SK-N-SH (cell line): ENCODE measurements at places on chromosomes 12 and 14. TPM values are rescaled to one million over a fixed set of nuclear protein-coding genes. Genes with fewer than 3 reads are reported as not detected.

GRCh38 chr12:74906224-74906623 is 303.4 kb downstream of the KCNC2 start:
- H3K27me3 ChIP-seq, result no peaks in the 10 kb centered on the region
- DNase-seq, result no peak
- no peaks in the 10 kb centered on the region for H3K36me3 ChIP-seq
- no peak overlapping the region for H3K4me3 ChIP-seq
- no peaks in the 10 kb centered on the region for H3K4me1 ChIP-seq
- H3K27ac ChIP-seq, result no peak overlapping the region

DNA sequence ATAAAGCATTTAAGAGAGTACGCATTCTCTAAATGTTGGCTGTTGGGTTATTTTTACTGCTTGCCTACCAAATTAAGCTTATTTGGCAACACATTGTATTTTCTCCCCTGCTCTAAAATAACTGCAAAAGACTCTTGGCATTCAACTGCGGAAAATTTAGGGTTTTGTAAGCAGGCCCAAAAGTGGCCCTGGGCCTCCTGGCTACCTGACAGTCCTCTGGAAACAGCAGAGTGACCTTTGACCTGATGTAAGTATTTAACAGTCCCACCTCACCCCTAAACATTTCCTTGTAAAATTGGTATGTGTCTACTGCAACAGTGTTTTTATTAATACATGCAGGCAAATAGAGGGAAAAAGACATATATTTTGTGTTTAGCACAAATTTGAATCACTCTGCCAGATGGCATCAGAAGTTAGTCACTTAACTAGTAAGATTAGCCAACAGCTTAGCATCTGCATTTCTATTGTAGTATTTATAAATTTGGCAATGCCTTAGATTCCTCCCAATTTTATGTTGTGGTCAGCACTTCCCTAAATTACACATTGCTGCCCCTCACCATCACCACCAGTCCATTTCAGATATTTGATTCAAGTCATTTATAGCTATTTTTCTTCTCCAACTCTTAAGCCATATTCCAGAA is 11.2 kb downstream of the LLPH start:
- no peak for DNase-seq
- peaks cover 31% of the 10 kb centered on the region for H3K36me3 ChIP-seq
- H3K4me1 ChIP-seq, result no peaks in the 10 kb centered on the region
- H3K27ac ChIP-seq, result no peak overlapping the region
- no peak overlapping the region for H3K4me3 ChIP-seq
- H3K27me3 ChIP-seq, result no peaks in the 10 kb centered on the region

DNA sequence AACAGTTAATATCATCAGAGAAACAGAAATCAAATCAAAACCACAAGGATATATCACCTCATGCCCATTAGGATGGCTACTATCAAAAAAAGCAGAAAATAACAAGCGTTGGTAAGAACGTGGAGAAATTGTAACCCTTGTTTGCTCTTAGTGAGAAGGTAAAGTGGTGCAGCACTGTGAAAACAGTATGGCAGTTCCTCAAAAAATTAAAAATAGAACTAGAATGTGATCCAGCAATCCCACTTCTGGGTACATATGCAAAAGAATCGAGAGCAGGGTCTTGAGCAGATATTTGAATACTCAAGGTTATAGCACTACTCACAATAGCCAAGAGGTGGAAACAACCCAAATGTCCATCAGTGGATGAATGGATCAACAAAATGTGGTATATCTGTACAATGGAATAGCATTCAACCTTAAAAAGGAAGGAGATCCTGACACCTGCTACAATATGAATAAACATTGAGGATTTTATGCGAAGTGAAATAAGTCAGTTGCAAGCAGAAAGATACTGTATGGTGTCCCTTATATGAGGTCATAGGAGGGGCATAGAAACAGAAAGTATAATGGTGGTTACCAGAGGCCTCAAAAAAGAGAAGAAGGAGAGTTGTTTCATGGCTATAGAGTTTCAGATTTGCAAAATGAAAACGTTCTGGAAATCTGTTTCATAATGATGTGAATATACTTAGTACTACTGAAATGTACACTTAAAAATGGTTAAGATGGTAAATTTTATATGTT is 131.0 kb upstream of the EEA1 start:
- H3K27me3 ChIP-seq, result no peaks in the 10 kb centered on the region
- no peak overlapping the region for H3K4me3 ChIP-seq
- no peak for DNase-seq
- H3K27ac ChIP-seq, result peak overlapping the region; percentile 87; the same call in 1 of the 2 replicates

GRCh38 chr12:97358361-97358760 is 104.2 kb upstream of the RMST start:
- no peaks in the 10 kb centered on the region for H3K36me3 ChIP-seq
- no peaks in the 10 kb centered on the region for H3K4me1 ChIP-seq
- H3K27ac ChIP-seq, result no peak overlapping the region
- no peaks in the 10 kb centered on the region for H3K27me3 ChIP-seq

GRCh38 chr14:55789406-55789805 is 209.4 kb downstream of the KTN1 start:
- DNase-seq, result no peak
- H3K4me3 ChIP-seq, result no peak overlapping the region
- no peaks in the 10 kb centered on the region for H3K4me1 ChIP-seq
- no peaks in the 10 kb centered on the region; the same call in 1 of the 2 replicates for H3K27me3 ChIP-seq
- no peak overlapping the region for H3K27ac ChIP-seq

GRCh38 chr12:22254478-22254877 is 80.0 kb downstream of the ST8SIA1 start:
- DNase-seq, result no peak
- peaks cover 33% of the 10 kb centered on the region; the same call in 1 of the 2 replicates for H3K27me3 ChIP-seq
- no peak overlapping the region for H3K27ac ChIP-seq

- H3K4me1 ChIP-seq, result no peaks in the 10 kb centered on the region
- no peak overlapping the region for H3K27ac ChIP-seq
- H3K36me3 ChIP-seq, result no peaks in the 10 kb centered on the region
Observed at GRCh38 chr12:95690861-95691635, 99.5 kb downstream of the NTN4 start.

CYP46A1 gene
- 0.18 and 0.30 TPM in 2 replicates for polyA plus RNA-seq

CAPZA3 gene
- polyA plus RNA-seq, result not detected in 2 replicates

NFE2 gene
- 0.16 and 0.25 TPM in 2 replicates for polyA plus RNA-seq
